HS-27A (cell line): ENCODE measurements at places on chromosomes 12 and 14.

- peak; percentile 96 for DNase-seq
Observed at GRCh38 chr12:29428633-29429032, 47.7 kb upstream of the ERGIC2 start.

- DNase-seq = no peak
Observed at GRCh38 chr14:75453817-75454434, 26.1 kb downstream of the JDP2 start.

- no peak for DNase-seq
Observed at GRCh38 chr12:128387811-128388422, 120.9 kb downstream of the TMEM132C start.

DNA sequence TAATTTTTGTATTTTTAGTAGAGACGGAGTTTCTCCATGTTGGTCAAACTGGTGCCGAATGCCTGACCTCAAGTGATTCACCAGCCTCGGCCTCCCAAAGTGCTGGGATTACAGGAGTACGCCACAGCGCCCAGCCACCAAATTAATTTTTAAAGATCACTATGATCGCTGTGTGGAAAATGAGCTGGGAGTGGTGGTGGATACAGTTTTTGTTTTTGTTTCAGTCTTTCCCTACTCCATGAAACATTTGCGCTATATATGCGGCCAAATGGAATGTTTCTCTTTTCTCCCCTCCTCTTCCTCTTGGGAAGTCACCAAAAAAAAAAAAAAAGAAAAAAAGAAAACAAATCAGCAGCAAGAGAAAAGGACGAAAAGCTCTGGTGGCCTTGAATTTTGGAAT, 20.8 kb upstream of the P2RX4 start:
- DNase-seq = no peak

GRCh38 chr12:50313256-50313931, 30.1 kb upstream of the LIMA1 start:
- no peak for DNase-seq

DNA sequence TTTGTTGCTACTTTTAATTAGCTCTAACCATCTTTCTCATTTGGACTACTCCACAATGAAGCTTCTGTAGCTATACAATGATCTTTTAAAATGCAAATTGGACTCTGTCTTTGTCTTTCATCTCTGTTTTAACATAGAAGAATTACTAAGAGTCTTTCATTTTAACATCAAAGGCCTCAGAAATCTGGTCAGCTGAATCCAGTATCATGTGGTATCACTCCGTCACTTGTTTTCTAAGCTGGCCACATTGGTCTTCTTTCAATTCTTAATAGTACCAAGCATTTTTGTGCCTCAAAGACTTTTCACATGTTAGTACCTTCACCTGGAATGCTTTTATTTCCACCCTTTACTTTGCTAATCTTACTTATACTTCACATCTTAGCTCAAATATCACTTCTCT, 95.5 kb upstream of the SLC16A7 start:
- DNase-seq = no peak

- no peak for DNase-seq
Observed at GRCh38 chr12:103586132-103586531, 941 bp upstream of the STAB2 start.

- no peak for DNase-seq
Observed at GRCh38 chr12:19299765-19300164, 139.5 kb upstream of the AEBP2 start.

DNA sequence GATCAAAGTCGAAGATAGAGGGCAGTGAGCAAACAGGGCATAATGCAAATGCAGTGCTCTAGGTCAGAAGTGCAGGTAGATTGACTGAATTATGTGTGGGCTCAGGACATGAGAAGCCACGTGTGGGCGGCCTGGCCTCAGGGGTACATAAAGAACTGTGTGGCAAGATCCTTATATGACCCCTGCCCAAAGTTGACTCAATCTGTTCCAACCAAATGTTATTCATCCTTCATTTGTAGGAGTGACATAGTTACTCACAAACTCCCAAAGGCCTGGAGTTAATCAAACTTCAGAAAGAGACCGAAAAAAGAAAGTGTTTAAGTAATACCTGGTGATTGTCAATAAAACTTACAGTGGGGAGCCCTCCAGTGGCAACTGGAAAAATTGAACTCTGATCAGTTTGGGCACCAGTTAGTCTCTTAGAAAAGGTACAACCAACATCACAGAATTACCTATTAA, 150.4 kb upstream of the FAR2 start:
- no peak for DNase-seq

DNA sequence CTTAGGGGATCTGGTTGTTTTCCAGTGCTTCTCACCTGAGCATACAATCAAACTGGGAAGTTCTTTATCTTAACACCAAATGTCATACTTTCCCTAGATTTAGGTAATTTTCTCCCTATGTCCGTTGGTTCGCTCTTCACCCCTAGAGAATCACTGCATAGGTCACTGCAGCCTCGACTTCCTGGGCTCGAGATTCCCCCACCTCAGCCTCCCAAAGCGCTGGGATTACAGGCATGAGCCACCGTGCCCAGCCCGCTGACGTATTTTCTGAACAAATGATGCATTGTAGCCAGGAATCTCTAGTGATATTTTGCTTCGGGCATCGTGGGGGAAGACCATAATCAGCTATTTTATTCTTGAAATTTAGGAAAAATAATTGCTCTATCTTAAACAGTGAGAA, 1.1 kb upstream of the RPL41 start:
- no peak for DNase-seq

DNA sequence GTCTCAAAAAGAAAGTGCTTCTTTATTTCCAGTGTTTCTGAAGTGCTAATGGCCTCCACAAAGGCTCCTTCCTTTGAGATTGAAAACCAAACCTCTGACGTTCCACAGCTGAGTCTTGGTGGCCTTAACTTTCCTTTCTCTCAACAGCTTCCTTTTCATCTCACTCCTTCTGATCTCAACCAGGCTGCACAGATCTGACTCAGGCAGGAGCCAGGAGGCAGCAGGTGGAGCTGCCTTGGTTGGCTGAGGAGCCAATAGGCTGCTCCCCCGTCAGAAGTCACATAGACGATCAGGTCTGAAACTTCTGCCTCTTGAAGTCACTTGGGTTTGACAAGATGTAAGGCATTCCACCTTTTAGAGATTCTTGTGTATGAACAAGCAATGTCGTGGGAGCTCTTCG, 9.1 kb upstream of the KCNA5 start:
- no peak for DNase-seq

DNA sequence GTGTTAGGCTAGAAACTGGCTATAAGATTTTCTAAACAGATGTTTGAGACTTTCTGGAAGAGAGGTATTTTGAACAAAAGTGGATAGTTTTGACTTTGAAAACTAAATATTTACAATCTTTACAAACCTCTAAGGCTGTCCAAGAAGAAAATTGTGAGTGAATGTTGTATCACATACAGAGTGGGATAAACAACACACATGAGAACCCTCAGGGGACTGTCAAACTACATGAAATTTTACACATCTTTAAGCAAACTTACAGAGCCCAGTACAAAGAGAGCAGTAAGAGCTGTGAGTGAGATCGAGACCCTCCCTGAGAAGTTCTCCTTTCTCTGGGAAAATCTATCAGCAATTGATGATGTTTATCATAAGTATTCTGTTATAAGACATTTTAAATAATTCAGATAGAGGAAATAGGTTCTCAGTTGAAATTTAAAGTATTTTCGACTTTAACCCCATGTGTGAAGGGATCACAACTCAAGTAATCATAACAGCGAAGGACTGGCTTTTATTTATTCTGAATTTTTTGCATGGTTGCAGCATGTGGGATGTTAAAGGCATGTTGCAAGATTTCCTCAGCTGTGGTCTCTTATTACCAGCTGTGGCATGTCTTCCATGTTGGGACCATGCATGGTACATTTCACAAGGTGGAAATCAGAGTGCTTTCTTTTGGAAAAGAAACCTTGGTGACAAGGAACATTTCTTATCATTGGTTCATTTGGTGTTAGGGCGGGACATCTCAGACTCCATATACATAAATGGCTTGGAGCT, 264.0 kb upstream of the PRICKLE1 start:
- no peak for DNase-seq

- peak; percentile 12 for DNase-seq
Observed at GRCh38 chr12:107884769-107885694, 110.5 kb downstream of the ASCL4 start.

DNA sequence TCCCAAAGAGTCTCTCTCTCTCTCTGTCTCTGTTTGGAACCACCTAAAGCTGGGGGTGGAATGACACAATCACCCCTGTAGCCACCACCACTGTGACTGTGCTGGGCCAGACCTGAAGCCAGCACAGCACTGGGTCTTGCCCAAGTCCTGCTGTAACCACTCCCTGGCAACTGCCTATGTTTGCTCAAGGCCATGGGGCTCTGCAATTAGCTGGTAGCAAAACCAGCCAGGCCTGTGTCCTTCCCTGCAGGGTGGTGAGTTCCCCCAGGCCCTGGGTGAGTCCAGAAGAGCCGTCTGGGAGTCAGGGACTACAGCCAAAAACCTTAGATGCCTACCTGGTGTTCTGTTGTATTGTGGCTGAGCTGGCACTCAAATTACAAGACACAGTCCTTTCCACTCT, 50.8 kb downstream of the DGLUCY start:
- no peak for DNase-seq

- DNase-seq = no peak
Observed at GRCh38 chr14:22332686-22333421, 256.2 kb downstream of the DAD1 start.

GRCh38 chr12:108033090-108033489, 96.0 kb upstream of the WSCD2 start:
- DNase-seq = no peak

DNA sequence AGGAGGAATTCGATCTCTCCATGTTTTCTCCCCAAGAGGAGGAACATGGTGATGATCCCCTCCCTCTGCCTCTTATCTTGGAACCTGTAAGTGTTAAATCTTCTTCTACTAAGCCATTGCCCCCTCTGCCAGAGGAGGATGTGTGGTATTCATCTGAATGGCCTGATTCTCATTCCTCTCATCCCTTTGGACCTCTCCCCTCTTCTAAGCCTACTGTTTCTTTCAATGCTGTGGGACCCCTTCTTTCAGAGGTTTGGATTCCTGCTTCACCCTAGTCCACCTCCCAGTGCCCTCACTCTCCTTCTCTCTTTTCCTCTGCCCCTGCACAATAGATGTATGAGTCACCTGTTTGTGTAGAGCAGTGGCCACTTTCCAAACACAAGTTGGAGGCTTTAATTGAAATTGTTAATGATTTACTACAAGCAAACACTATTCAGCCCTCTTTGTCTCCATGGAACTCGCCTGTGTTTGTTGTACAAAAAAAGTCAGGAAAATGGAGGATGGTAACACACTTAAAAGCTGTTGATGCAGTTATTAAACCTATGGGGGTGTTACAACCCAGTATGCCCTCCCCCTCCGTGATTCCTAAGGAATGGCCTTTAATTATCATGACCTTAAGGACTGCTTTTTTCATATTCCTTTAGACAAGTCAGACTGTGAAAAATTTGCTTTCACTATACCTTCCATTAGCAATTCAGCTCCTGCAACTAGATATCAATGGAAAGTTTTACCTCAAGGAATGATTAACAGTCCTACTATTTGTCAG, 192.1 kb upstream of the ALG10B start:
- DNase-seq = no peak

DNA sequence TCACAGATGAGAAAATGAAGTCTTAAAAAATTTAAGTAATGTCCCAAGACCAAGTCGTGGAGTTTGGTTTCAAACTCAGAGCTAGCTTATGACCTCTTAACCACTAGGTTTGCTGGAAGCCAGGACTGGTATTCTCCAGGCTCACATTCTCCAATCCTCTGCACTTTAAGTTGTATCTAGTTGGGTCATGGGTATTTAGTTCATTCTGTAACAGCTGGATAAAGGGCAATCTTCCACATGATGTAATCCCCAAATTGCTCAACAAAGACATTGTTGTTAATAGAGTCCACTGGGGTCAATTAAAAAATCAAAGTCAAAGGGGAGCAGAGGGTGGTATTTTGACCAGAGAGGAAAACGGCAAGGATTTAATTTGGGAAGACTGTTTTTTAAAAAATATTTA, 17.8 kb upstream of the GAS2L3 start:
- DNase-seq = no peak

DNA sequence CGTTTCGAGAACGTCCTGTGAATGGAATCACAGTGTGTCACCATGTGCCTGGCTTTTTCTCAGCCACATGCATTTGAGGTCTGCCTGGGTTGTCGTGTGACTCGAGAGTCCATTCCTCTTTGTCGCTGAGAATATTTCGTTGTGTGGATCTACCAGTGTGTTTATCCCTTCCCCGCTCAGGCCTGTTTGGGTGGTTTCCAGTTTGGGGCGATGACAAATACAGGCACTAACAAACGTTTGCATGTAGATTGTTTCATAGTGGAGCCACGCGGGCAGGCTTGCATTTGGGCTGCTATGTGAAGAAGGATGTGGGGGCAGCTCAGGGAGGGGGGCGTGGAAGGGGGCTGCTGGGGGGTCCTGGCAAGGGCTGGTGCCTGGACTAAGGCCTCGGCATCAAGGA, 14.1 kb downstream of the RIN3 start:
- no peak for DNase-seq
